HS-5 (cell line): ENCODE measurements at places on chromosomes 11 and 22.

GRCh38 chr22:46363611-46364321 lies 28.3 kb downstream of the TRMU start:
- DNase-seq, result no peak

GRCh38 chr11:86589856-86590589 lies 82.4 kb downstream of the ME3 start:
- DNase-seq, result no peak

DNA sequence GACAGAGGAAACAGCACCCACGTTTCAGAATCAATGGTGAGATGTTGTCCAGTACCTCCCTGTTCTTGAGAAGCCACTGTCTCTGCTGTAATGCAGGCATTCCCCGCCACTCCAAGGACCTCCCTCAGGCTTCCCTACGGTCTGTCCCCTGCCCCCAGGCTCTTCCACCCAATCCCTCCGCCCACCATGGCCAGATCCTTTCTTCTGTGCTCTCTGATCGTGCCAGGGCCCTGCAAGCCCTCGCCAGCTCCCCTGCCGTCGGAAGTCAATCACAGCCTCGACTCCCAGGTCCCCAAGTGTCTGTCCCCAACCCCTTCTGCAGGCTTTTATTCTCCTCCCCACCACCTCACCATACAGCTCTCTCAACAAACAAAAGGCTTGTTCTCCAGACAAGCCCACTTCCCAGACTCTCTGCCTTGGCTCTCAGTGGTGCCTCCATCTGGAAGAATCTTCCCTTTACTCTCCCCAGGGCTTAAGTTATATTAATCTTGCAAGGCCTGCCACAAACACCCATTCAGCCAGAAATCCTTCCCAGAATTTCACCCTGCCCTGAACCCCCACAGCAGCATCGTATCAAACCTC lies 13.7 kb downstream of the SCN4B start:
- no peak for DNase-seq

GRCh38 chr22:17851759-17852158 lies 77.5 kb upstream of the BID start:
- DNase-seq, result no peak

DNA sequence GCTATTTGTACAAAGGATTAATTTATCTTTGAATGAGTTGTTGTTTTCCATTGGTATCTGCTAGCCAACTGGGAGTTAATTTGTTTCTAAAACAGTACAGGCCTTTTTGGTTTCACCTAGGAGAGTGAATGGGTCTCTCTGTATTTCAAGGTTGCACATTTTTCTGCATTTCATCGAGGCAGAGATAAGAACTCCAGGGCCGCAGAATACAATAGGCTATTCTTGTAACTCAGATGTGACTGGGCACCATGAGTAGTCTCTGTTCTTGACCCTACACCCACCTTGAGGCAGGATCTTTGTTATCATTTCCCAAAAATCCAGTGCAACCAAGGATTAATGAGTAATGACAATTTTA lies 51.7 kb upstream of the OR9Q1 start:
- no peak for DNase-seq

DNA sequence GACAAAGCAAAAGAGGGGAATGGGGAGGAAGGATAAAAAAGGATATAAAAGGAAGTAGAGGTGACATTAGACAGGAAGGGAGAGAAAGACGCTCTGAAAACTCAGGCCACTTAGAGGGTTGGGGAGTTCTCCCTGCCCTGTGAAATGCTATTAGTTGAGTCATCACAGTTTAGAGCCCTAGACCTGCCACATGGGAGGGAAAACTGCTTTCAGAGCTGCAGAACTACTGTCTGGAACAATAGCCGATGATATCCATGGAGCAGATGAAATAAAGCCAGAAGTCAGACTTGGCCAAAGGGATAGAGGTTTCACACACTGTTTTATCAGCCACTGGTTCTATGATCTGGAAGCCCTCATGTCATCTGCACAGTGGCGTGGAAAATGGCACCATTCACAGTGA lies 157.9 kb downstream of the NCAM1 start:
- no peak for DNase-seq

DNA sequence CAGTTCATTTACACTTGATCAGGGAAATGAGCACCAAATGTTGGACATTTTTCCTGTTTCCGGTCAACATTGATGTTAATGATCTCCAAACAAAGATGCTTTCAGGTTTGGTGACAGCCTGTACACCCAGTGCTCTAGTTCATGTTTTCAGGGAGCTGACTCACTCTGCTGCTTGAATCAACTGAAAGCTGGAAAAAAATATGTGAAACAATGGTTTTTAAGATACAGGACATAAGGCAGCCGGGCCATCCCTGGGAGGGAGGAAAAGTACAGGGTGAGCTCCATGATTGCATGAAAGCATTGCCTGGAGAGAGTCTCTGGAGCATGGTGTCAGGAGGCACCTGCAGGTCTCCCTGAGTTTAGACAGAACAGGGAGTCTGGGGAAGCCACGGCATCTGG lies 259.6 kb downstream of the TBC1D22A start:
- no peak for DNase-seq

DNA sequence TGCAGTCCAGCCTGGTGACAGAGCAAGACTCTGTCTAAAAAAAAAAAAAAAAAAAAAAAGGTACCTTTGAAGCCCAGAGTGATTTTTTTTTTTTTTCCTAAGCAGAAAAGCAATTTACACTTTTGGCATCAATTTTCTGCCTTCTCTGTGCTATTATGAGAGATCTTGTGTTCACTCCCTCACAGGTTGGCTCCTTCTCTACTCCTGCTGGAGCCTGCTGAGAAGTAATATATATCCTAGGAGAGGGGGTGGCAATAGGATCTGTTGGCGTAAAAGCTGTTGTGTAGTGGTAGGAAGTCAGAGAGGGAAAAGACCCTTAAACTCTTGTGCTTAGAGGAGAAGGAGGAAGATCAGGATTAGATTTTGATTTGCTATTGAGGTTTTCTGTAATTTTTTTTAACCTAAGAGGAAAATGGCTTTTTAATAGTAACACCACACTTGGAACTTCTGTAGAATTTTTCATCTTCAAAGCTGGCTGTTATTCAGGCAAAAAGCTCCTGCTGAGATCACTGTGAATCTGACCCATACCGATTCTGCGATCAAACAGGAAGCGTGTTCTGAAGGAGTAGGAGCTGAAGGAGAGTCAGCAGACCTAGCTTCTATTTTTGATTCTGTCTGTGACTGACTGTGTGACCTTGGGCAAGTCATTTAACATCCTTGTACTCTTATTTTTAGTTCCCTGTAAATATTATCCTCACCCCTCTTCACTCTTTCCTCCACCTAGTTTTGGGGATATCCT lies 77.7 kb downstream of the TRIM44 start:
- DNase-seq, result no peak

- no peak for DNase-seq
These were observed 131.4 kb upstream of the UBASH3B start for GRCh38 chr11:122523846-122524805.
